ENCODE measurements at places on chromosomes 3 and 15.

DNA sequence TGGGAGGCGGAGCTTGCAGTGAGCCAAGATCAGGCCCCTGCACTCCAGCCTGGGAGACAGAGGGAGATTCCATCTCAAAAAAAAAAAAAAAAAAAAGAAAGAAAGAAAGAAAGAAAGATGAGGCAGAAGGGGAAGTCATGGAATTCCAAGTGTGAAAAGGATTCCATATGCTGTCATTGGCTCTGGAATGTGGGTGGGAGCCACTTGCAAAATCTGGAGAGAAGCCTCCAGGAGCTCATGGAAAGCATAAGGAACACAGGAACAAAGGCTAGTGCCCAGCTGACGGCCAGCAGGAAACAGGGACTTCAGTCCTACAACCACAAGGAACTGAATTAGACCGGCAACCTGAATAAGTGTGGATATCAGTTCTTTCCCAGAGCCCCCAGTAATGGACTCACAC lies 12.5 kb upstream of the TRAK1 start:
- DNase-seq = peak; percentile 68

- DNase-seq = peak; percentile 67
Measured at GRCh38 chr3:195897081-195897852, 11.1 kb downstream of the TNK2 start.

DNA sequence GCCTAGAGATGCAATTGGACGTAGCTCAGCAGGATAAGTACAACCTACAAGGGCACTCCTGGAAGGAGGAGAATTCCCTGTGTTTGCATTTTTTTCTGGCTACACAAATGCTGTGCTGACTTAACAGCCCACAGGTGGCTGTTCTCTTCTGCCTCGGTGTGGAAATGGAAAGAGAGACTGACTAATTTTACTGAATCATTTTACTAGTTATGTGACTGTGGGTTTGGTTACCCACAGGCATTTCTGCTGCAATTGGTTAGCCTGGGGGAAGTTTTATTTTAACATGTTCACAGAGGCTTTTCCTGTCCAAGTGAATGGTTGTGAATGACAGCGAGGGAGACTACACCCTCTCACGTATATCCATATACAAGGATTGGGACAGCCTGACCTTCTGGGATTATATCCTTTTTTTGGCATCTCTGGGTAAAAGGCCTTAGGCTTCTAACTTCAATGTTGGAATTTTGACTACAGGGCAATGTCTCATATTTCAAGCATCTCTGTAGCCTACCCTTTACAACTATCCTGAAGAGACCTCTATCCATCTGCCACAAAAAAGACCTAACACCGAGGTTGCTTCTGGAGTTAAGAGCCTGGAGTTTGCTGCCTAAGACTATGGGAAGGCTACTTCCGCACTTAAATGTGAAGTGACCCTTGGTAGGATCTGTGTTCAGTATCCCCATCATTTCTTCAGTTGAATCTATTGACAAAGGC lies 67.2 kb upstream of the TP63 start:
- peak; percentile 95 for DNase-seq

DNA sequence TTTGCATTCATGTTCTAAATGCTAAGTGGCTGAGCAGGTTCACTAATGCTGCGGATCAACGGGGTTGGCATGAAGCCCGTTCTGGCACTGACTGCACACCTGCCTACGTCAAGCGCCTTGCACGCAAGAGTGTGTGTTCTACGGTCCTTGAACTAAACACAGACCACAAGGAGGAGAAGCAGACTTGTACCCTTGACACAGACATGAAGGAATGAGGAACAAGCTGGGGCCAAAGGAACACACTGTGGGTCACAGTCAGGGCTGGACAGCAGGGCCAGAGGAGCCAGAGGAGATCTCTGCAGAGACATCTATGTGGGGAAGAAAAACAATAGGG lies 48.0 kb upstream of the LDHAL6B start:
- no peak for DNase-seq

DNA sequence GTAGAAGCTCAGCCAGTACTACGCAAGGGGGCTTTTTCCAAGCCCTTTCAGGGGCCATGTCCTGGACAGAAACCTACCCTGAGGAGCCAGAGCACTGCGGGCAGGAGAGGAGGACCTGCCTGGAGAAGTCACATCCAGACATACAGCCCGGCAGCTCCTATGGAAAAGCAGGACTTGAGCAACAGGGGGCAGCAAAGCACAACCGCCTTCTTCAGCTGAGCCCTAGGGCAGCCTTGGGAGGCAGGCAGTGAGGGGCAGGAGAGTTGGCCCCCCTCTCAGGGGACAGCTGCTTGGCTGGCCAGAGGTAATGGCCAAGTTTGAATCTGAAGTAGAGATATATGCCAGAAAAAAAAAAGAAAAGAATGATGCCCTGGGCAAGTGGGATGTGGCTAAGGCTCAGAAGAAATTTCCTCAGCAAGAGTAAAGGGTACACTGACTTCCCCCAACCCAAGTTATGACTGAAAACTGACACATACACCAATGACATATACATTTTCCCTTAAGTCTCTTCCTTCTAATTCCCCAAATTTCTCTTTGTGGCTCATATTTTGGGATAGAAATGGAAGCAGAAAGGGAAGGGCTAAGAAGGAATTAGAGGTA lies 56.9 kb downstream of the CYP19A1 start:
- peak; percentile 49 for DNase-seq

DNA sequence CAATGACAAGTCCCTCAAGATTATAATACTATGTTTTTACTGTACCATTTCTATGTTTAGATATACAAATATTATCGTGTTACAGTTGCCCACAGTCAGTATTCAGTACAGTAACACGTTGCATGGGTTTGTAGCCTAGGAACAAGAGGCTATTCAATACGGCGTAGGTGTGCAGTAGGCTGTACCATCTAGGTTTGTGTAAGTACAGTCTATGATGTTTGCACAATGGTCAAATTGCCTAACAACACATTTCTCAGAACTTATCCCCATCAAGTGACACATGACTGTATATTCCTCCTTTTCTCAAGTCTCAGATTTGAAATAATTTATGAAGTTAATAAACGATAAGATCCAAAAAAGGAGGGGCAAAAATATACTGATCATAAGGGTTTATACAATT lies 21.7 kb downstream of the ZDHHC3 start:
- DNase-seq = no peak

- DNase-seq = no peak
Measured at GRCh38 chr15:70140543-70141375, 43.0 kb upstream of the TLE3 start.

DNA sequence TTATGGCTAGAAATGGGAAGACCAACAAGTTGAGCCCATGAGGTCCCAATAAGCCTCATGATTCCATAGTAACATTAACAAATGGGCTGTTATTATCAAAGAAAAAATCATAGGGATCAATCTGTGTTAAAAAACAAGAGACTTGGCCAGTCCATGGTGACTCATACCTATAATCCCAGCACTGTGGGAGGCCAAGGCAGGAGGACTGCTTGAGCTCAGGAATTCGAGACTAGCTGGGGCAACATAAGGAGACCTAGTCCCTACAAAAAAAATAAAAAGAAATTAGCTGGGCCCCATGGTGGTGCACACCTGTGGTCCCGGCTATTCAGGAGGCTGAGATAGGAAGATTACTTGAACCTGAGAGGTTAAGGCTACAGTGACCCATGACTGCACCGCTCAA lies 124.8 kb downstream of the DMXL2 start:
- peak; percentile 11 for DNase-seq

All from fibroblast of skin of right biceps (primary cell).